ENCODE measurements at places on chromosomes 4 and X.

- DNase-seq: no peak
Observed at GRCh38 chrX:23525531-23525930, 141.8 kb upstream of the PRDX4 start.

GRCh38 chrX:41110801-41111625, 25.8 kb downstream of the USP9X start:
- DNase-seq: no peak

- DNase-seq: no peak
Observed at GRCh38 chr4:153539422-153539821, 73.3 kb downstream of the TMEM131L start.

- no peak for DNase-seq
Observed at GRCh38 chr4:77159806-77160205, 2.8 kb downstream of the CCNG2 start.

DNA sequence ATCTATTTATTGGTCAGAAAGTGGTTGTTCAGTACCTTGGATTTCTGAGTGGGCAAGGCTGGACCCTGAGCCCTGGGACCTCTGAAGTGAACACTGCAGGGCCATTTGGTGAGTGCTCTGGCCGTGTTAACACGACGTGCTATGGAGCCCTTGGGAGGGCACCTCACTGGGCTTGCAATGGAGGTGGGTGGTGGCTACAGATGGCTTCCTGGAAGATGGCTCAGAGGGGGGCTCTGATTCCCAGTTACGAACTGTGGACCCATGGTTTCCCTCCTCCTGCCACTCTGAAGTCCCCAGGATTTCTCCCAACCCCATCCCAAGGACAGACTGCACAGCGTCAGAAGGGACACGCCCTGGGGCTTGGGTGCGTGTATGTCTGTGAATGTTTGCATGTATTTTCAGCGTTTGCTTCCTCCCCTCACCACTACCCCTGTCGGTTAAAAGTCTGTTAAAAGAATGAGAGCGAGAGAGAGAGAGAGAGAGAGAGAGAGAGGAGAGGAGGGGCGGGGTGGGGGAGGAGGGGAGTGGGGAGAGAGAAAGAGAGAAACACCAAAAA, 3.7 kb upstream of the RHOH start:
- no peak for DNase-seq

DNA sequence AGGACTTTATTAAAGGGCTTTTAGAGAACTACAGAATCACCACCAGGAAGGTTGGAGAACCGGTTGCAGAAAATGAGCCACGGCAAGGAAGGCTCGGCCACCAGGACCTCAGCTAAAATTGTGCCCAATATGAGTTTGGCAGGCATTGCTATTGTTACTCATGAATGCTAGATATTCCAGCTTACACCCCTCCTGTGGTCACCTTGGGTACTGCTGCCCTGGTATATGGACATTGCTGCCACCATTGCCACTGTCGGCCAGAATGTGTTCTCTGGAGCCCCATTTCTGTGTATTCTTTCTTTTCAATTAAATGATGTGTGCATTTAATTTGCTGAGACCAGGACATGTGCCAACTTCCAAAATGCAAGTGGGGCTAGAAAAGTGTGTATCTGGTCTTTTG, 626.7 kb upstream of the BOD1L1 start:
- no peak for DNase-seq

GRCh38 chr4:168694667-168695066, 197.8 kb downstream of the PALLD start:
- no peak for DNase-seq

- no peak for DNase-seq
Observed at GRCh38 chr4:12724510-12724909, 759.6 kb downstream of the RAB28 start.

DNA sequence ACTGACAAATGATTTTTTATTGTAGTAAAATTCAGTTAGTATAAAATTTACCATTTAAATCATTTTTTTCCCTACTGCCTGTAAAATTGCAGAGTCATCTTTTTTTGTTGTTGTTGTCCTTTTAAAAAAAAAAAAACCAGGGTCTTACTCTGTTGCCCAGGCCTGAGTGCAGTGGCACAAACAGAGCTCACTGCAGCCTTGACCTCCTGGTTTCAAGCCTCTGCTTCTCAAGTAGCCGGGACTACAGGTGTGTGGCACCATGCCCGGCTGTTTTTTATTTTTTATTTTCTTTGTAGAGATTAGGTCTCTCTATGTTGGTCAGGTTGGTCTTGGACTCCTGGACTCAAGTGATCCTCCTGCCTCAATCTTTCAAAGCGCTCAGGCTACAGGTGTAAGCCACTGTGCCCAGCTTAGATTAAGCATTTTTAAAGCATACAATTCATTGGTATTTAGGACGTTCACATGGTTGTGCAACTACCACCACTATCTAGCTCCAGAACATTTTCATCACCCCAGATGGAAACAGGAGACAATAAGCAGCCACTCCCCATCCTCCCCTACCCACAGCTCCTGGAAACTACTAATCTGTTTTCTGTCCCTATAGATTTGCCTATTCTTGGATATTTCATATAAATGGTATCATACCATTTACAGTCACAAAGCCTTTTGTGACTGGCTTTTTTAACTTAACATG, 59.7 kb upstream of the PGRMC2 start:
- DNase-seq: no peak

All from NCI-H2227 treated with DMSO at 0.1 percent for 48 hours (cell line).